ENCODE measurements at places on chromosomes 2 and 18.

DNA sequence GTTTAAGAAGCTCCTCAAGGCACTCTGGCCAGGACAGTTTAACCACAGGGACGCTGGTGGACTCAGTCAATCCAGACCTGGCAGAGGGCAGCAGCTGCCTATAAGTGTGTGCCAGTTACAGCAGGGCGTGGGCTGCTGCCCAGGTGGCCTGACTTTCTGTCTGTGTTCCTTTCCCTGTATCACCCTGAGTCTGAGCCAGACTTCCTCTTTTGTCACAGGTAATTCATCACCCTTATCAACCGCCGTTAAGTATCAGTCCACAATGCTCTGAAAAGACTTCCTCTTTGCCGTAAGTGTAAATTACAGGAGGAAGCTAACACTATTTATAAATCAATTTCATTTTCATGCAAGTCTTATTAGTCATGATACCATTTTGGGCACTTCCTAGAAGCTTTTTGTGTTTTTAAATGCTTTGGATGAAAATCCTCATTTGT is 7.0 kb downstream of the LPIN1 start:
- no peak for DNase-seq

- DNase-seq = peak; percentile 86
Measured at GRCh38 chr2:47069628-47070154, 85.4 kb downstream of the STPG4 start.

GRCh38 chr2:457792-458424 is 170.0 kb upstream of the ALKAL2 start:
- no peak for DNase-seq

DNA sequence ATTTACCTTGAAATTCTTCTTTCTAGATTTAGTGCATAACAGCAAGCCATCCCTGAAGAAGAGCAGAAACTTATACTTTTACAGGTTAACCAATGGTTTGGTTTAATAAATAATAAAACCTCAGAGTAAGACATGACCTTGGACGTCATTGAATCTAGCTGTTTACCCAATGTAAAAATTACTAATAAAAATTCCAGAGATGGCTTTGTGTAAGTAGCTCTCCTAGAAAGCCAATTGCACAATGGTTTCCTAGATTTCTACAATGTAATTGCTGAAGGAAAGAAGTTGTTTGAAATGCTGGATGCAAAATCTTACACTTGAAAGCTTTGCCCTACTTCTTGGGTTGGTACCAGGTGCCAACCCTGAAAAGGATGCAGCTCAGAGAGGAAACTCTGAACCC is 1.5 kb downstream of the XDH start:
- peak; percentile 46 for DNase-seq

GRCh38 chr2:39629646-39630045 is 36.1 kb upstream of the TMEM178A start:
- no peak for DNase-seq

DNA sequence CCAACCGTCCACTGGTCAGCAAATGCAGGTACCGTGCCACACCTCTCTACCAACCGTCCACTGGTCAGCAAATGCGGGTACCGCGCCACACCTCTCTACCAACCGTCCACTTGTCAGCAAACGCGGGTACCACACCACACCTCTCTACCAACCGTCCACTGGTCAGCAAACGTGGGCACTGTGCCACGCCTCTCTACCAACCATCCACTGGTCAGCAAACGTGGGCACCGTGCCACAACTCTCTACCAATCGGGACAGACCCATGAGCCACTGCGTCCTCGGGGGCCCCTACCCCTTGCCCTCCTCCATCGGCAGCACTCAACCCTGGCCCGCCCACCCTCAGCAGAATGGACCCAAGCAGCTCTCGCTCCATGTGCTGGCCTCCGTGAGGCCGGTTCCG is 226.4 kb upstream of the SALL3 start:
- no peak for DNase-seq

GRCh38 chr18:21291106-21291505 is 49.1 kb downstream of the GREB1L start:
- DNase-seq = no peak

DNA sequence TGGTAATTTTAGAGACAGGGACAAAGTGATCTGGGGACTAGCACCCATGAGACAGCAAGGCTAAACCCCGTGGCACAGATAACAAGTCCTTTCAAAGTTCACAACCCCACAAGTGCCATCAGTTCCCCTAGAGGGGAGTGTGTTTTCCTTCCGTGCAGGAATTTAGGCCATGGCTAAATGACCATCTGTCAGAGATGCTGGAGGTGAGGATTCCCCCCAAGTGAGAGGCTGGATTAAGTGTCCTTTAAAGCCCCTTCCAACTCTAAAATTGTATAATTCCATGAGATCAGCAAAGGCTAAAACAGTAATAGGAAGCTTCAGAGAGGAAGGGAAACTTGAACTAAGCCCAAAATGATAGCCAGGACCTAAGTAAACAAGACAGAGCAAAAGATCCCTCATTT is 8.7 kb downstream of the FEZ2 start:
- no peak for DNase-seq

DNA sequence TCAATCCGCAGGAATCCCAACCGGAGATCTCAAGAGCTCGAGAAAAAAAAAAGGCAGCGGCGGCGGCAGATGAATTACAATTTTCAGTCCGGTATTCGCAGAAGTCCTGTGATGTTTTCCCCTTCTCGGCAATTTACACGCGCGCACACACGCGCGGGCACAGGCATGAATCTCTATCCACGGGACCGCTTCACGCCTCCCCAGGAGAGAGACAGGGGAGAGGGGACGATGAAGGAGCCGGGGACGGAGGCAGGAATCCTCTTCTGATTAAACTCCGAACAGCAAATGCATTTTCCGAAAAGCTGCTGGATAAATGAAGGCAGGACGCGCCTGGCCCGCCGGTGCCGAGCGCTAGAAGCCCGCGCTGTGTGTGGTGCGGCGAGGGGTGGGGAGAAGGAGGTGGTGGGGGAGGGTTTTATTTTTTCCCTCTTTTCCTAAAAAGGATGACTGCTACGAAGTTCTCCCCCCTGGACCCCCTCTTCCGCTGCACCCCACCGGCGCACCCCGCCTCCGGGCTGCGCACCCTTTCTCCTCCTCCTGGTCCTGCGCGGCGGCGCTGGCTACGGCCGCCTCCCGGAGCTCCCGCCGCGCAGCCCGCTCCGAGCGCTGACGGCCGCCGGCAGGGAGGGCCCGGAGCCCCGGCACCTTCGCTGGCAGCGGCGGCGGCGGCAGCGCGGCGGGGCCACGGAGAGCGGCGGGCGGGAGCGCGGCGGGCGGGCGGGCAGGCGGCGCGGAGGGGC is at the start of gene BCL2:
Gene BCL2, minus strand, starts transcription at position 387 of the 740 bp plus-strand sequence.
- no peak for DNase-seq

DNA sequence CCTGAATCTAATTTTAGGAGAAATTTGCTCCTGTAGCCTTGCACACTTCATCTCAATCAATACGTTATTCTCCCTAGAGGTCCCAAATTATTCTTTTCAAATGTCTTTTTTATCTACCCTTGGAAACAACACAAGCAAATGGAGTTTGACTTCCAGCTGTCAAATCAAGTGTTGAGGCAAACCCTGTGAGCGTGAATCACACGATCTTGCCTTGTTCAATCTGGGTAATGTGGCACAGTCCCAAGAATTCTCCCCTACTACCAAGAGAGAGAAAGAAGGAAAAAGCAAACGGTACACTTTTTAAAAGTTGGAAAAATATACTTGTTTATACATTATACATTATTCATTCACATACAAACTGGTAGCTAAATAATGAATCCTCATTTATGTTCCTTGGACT is 2035.3 kb upstream of the CELF4 start:
- no peak for DNase-seq

GRCh38 chr2:165857876-165858275 is 63.8 kb upstream of the GALNT3 start:
- no peak for DNase-seq

DNA sequence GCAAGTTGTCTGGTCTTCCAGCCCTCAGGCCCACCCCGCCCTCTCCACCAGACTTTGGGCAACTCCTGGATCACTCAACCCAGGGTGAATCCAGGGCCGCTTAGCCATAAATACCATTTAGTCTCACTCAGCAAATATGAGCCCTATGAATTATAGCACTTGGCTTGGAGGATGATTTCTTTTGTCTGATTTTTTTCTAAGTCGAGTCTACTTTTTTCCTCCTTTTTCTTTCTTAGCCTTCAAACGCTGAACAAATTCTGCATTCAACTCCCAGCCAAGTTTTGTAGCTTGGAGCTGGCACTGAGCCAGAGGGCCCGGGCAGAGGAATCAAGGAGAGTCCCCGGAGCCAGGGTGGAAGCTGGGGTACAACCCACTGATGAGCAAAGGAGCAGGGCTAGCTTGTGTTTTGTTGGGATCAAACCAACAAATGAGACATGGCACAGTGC is 48.7 kb downstream of the SERTAD2 start:
- DNase-seq = peak; percentile 41

DNA sequence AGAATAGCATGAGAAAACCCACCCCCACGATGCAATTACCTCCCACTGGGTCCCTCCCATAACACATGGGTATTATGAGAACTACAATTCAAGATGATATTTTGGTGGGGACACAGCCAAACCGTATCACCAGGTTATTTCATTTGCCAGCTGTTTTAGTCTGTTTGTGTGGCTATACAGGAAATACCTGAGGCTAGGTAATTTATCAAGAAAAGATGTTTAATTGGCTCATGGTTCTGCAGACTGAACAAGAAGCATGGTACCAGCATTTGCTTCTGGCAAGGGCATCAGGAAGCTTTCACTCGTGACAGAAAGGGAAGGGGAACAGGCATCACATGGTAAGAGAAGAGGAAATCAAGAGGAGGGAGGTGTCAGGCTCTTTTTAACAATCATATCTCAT is 329.2 kb downstream of the GULP1 start:
- no peak for DNase-seq

- DNase-seq = peak; percentile 94
Measured at GRCh38 chr2:19649785-19650380, 251.9 kb downstream of the TTC32 start.

All from BJ (cell line).